Hematopoietic multipotent progenitor cell treated with erythropoietin and hydrocortisone succinate and interleukin-3 and kit ligand, for 17 days (in vitro differentiated cells): ENCODE measurements at places on chromosomes 7 and 10.

DNA sequence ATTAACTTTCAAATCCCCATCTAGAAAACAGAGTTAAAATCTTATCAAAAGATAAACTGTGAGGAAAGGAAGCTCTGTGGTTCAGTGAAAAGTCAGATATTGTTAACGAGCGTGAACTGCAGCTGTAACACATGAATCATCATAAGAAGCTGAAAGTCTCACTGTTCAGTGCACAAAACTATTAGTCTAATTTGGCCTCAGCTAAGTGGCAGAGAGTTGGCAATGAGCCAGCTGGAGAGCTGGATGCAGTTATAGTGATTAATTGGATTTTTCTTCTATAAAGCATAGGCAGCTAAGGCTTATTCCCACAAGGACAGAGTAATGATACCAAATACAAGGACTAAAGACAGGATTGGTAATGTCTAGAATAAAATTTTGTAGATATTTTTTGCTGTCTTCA lies 101.1 kb upstream of the ABCB5 start:
- peak; percentile 13 for DNase-seq

DNA sequence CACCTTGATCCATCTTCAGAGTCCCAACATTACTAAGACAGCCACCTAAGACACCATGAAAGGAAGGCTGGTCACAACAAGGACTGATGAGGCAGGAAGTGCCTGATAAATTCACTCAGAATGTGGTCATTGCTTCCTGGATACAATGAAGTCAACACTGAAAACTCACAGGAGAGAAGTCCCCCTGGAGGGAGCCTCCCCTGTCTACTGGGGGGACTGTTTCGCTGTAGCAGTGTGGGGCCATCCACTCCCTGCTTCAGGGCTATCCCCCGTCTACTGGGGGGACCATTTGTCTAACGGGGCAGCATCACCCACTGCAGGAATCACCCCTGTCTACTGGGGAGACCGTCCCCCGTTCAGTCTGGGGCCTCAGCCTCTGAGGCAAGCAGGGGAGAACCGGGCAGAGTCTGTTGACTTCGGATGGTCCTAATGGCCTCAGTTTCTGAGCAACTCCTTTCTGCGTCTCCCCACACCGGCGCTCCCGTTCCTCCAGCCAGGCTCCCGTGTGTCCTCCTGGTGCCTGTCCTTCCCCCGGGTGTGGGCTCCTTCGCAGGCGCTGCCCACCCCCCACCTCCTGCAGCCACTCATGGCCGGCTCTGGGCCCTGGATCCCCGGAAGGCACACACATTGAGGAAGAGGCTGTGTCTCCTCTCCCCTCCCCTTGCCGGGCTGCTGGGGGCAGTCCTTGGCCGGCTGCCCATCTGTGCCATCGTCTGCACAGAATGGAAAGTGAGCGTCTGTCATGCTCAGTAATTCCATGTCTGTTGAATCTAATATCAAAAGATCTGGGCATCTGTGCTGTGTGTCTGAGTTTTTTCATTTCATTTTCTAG lies 59.9 kb upstream of the DNAJB6 start:
- no peak for DNase-seq

- peak; percentile 28 for DNase-seq
These were observed 29.5 kb upstream of the BMS1 start for GRCh38 chr10:42753126-42753506.

- no peak for DNase-seq
These were observed 23.9 kb downstream of the SLC18A2 start for GRCh38 chr10:117264782-117265181.

DNA sequence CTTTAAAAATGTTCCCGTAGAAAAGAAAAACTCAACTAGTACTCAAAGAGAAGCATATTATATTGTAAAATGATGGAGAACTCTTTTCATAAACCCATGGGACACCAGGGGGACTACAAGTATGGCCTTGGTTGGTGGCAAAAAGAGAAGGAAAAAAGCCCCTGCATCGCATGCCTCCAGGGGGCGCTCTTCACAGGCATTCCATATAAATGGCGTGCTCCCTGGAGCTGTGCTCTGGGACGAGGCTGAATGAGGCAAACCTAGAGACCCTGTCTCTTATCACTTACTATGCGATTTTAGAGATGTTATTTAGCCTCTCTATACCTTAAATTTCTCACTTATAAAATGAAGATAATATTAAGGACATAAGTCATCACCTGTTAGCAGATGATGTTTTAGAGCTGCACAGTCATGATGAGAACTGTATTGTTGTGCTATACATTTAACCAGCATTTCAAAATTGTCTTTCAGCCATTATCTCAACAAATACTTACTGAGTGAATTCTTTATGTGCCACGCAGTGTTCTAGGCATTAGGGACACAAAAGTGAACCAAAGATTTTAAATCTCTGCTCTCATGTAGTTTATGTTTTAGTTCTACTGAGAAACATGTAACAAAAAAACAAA lies 105.8 kb downstream of the ARHGAP21 start:
- DNase-seq: peak; percentile 71

GRCh38 chr10:131934769-131935168 lies 34.0 kb downstream of the PPP2R2D start:
- no peak for DNase-seq

GRCh38 chr7:20862554-20862953 lies 75.9 kb upstream of the SP8 start:
- DNase-seq: no peak

DNA sequence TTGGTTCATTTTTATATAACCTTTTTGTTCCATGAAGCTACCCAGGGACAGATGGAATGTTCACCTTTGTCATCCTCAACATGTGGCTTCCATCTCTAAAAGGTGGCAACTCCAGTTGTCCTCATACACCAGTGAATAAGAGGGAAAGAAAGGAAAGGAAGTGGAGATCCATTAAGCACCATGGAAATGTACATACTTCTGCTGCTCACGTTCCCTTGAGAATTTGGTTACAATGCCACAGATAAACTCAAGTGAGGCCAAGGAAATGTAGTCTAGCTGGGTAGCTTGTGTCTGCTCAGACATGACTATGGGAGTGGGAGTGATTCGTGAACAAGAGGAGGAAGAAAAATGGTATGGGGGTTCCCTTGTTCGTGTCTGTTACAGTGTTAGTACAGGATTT lies 237.1 kb upstream of the FAM3C start:
- no peak for DNase-seq

GRCh38 chr10:91552274-91553095 lies 80.4 kb downstream of the PPP1R3C start:
- DNase-seq: no peak

- DNase-seq: no peak
These were observed 29.6 kb downstream of the CASP7 start for GRCh38 chr10:113709221-113709838.

DNA sequence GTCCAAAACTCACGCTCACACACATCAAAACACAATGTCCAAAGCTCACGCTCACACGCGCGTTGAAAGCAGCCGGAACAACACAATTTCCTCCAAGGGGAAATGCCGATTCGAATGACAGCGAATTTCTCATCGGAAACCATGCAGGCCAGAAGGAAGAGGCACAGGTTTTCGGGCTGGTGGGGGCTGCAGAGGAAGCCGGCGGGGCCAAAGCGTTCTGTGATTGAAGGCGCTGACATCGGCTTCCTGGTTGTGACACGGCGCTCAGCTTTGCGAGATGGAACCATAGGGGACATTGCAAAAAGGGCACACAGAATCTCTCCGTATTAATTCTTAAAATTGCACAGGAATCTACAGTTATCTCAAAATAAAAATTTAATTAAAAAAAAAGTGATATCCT lies 61.3 kb downstream of the FOXL3 start:
- no peak for DNase-seq

DNA sequence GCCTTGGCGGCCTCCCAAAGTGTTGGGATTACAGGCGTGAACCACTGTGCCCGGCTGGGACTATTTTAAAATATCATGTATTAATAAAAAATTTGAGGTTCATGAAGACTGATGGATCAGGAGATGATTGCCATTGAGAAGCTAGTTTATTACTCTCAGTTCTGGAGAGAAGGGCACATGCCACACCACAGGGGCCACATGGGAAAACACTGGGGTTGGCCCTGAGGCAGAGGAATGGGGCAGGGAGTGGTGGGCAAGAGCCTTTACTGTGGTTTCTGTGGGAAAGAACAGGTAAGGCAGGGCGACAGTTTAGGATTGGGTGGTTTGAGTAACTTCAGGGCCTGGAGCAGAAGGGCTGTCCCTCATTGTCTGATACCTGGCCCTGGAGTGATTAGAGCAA lies 6.8 kb upstream of the TBRG4 start:
- no peak for DNase-seq

- no peak for DNase-seq
These were observed 1584.4 kb upstream of the LRRTM3 start for GRCh38 chr10:65341323-65341925.

DNA sequence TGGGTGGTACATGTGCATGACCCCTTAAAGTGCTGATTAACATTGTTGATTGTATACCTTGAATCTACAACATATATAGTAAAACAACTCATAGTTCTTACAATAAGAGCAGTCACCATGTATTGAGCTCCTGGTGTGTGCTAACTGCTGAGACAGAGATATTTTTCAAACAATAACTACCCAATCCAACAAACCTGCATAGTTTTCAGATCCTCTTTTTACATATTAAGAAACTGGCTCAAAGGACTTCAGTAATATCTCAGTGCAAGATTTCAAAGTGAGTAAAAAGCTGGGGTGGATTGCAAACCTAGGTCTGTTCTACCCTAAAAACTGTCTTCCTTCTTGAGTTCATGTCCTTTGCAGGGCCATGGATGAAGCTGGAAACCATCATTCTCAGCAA lies 272.2 kb downstream of the SNX13 start:
- DNase-seq: no peak

GRCh38 chr10:94938383-94938782 lies at the start of gene CYP2C9:
CYP2C9 (plus strand) TSS chr10:94938658; CDS start chr10:94938683, 25 bp downstream.
- no peak for DNase-seq

- no peak for DNase-seq
These were observed 401.9 kb downstream of the SORCS3 start for GRCh38 chr10:105042906-105043552.

GRCh38 chr7:30117896-30118295 lies 16.9 kb upstream of the MTURN start:
- no peak for DNase-seq

GRCh38 chr7:102170393-102170970 lies 116.2 kb upstream of the SH2B2 start:
- DNase-seq: no peak

GRCh38 chr7:93856323-93856722 lies 34.2 kb downstream of the TFPI2 start:
- no peak for DNase-seq

DNA sequence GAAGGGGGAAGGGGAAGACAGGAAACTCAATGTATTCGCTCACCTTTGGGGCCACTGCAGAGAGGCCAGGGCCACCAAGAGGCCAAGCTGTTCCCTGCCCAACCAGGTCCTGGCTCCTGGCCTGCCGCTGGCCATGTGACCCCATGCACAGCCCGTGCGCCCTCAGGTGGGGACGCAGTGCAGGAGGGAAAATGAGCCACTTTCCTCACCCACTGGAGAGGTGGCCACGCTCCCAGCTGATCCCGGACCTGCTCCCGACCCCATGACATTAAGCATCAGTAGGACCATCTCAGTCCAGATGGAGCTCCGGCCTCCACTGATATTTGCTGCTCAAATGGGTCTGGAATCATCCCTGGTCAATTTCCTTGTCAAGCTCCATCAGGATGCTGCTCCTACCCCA lies 40.2 kb downstream of the HSPA12A start:
- DNase-seq: no peak

DNA sequence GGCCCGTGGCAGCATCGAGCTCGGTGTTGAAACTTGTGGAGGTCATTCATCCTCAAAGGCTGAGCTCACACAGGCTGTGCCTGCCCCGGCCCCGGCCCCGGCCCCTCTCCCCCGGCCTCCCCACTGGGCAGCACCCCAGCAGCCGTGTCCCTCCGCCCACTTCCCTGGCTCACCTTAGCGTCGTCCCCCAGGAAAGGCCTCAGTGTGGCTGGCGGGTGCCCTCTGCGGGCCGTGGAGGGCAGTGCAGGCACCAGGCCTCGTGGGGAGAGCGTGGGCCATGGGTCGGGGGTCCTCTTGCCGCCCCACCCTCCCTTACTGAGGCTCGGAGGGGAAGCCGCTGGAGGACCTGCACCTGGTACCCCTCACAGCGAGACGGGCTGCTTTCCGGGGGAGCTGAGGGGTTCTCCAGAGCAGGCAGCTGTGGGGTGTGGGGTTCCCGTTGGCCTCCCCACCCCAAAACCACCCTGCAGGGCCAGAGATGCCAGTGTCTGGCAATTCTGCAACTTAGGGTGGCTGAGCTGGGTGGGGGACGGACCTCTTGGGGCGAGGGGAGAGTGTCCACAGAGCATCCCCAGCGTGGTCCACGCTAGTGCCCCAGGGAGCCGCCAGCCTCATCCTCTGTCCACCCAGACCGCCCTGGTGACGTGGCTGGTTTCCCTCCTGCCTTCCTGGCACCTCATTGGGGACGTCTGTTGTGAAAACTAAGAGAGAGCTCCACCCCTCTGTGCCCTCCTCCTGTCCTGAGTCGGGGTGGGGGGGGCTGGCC lies 44.2 kb upstream of the DPYSL4 start:
- peak; percentile 18 for DNase-seq

DNA sequence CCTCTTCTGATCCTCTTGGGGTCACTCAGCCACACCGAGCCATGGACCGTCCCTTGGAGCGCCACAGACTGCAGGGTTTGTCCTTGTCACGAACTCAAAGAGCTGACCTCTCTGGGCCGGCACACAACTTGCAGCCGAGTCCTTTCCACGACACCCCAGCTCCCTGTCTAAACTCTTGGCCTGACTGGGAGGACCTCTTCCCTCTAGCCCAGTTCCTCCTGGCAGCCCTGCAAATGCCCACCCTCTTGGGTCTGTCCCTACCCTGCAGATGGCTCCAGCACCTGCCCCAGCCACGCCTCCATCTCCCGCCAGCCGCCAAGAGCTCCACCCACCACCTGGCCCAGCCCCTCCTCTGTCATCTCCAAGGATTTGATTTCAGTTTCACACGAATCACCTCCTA lies 339.2 kb downstream of the DNAJB6 start:
- no peak for DNase-seq

DNA sequence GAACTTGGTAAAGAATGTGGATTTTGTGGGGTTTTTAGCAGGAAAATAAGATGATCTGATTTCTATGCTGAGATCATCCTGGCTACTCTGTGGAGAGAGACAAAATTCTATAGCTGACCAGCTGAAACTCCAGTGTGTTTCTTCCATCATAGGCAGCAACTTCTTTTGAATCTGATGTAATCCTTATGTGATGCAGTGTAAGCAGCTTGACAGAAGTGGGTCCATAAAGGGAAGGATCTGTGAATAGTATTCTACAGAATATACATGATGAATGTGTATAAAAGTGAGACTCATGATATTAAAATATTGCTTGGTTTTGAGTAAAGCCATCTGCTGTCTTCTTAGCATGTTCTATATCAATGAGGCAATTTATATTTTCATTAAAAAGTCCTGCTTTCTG lies 4.4 kb downstream of the MYO3A start:
- DNase-seq: no peak

- no peak for DNase-seq
These were observed 173.7 kb upstream of the PRPS1L1 start for GRCh38 chr7:18201350-18201749.

DNA sequence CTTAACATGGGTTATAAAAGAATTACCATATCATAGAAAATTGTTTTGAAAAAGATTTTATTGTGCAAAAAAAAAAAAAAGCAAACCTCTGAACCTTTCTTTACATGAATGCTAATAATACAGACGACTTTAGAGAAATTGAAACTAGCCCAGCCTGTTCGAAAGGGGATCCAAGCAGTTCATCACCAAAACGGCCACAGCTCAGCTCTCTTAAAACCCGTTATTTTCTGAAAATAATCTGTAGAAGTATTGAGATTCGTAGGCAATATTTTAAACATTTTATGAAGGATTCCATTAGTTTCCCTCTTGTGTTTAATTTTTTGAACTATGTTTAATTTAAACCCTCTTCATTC lies 9.9 kb upstream of the GSAP start:
- no peak for DNase-seq

- DNase-seq: no peak
These were observed 96.5 kb upstream of the PIP4K2A start for GRCh38 chr10:22810643-22811465.
